SK-N-SH (cell line): ENCODE measurements at places on chromosomes 16 and 17.
A peak's percentile ranks its signal among the peaks of the same experiment; 100 is the strongest.

DNA sequence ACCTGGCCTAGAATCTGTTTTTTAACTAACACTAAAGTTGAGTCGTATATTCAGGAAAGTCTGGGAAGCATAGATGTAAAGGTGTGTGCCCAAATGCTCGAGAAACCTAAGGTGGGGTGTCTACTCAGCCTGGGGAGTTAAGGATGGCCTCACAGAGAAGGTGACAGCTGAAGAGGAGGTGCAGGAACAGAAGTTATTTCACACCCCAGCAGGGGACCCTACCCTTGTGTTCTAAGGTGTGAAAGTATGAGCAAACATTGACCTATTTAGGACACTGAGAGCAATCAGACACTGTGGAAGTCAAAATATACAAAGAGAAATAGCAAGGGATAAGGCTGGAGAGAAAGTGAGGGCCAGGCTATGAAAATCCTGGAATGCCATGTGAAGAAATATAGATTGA is 49.0 kb upstream of the DHX40 start:
- no peaks in the 10 kb centered on the region for H3K36me3 ChIP-seq
- H3K4me3 ChIP-seq, result no peak overlapping the region
- H3K27me3 ChIP-seq, result no peaks in the 10 kb centered on the region
- no peak for DNase-seq

DNA sequence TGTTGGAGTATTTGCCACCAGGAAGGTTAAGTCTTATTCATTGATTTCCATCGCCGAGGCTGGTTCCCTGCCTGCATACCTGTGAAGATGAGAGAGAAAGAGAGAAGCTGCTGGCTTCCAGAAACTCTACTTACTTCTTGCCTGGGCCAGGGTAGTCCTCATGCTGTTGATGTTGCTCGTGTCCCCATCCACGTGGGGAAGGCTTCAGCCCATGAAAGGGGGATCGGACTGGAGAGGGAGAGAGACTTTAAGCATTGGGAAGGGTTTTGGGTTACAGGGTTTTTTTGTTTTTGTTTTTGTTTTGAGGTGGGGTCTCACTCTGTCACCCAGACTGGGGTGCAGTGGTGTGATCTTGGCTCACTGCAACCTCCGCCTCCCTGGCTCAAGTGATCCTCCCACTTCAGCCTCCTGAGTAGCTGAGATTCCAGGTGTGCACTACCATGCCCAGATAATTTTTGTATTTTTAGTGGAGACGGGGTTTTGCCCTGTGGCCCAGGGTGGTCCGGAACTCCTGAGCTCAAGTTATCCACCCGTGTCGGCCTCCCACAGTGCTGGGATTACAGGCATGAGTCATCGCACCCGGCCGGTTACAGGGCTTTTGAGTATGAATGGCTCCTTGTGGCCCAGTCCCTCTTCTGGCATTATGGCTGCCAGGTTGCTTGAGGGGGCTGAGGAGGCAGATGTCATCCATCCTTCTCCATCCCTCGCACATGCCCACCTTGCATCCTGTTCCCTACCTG is 26.6 kb downstream of the ITGB3 start:
- no peak overlapping the region for H3K4me3 ChIP-seq
- H3K27ac ChIP-seq, result peak overlapping the region; percentile 75
- DNase-seq, result no peak
- no peaks in the 10 kb centered on the region for H3K27me3 ChIP-seq

GRCh38 chr17:48869821-48870318 is 22.7 kb upstream of the ATP5MC1 start:
- H3K27me3 ChIP-seq, result no peaks in the 10 kb centered on the region; the same call in 1 of the 2 replicates
- no peaks in the 10 kb centered on the region for H3K36me3 ChIP-seq
- no peak for DNase-seq
- no peak overlapping the region for H3K4me3 ChIP-seq
- H3K27ac ChIP-seq, result no peak overlapping the region
- H3K4me1 ChIP-seq, result no peaks in the 10 kb centered on the region; the same call in 1 of the 2 replicates

DNA sequence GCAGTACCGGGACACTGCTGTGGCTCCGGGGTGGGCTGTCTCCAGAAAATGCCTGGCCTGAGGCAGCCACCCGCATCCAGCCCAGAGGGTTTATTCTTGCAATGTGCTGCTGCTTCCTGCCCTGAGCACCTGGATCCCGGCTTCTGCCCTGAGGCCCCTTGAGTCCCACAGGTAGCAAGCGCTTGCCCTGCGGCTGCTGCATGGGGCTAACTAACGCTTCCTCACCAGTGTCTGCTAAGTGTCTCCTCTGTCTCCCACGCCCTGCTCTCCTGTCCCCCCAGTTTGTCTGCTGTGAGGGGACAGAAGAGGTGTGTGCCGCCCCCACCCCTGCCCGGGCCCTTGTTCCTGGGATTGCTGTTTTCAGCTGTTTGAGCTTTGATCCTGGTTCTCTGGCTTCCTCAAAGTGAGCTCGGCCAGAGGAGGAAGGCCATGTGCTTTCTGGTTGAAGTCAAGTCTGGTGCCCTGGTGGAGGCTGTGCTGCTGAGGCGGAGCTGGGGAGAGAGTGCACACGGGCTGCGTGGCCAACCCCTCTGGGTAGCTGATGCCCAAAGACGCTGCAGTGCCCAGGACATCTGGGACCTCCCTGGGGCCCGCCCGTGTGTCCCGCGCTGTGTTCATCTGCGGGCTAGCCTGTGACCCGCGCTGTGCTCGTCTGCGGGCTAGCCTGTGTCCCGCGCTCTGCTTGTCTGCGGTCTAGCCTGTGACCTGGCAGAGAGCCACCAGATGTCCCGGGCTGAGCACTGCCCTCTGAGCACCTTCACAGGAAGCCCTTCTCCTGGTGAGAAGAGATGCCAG is 12.9 kb downstream of the STH start:
- no peaks in the 10 kb centered on the region for H3K27me3 ChIP-seq
- no peaks in the 10 kb centered on the region for H3K36me3 ChIP-seq
- no peak overlapping the region for H3K4me3 ChIP-seq
- H3K27ac ChIP-seq, result no peak overlapping the region
- no peak for DNase-seq
- peaks cover 18% of the 10 kb centered on the region; the same call in 1 of the 2 replicates for H3K4me1 ChIP-seq

DNA sequence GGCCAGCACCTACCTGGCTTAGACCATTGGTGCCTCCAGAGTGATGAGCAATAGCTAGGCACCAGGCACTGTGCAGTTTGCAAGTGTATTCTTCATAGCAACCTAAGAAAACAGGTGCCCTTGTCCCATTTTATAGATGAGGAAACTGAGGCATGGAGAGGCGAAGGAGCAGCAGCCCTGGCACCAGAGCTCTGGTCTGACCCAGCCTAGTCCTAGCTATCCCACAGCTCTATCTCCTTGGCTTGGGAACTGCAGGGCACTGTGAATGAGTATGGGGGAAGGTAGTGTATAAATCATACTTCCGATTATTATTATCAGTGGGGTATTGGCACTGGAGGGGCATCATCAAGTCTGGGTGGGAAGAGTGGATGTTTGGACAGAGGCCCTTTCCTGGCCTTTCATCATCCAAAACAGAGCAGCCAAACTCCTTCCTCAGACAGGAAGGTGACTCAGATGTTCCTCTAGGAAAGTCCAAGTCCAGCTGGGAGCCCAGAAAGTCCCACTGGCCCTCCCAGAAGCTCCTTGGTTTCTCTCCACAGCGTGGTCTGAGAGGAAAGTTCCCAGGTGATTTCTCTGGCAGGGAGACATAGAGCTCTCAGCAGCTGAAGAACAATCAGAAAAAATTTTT is 32.0 kb upstream of the PLLP start:
- no peaks in the 10 kb centered on the region for H3K27me3 ChIP-seq
- H3K36me3 ChIP-seq, result no peaks in the 10 kb centered on the region
- no peak for DNase-seq
- H3K4me3 ChIP-seq, result no peak overlapping the region
- H3K27ac ChIP-seq, result no peak overlapping the region

DNA sequence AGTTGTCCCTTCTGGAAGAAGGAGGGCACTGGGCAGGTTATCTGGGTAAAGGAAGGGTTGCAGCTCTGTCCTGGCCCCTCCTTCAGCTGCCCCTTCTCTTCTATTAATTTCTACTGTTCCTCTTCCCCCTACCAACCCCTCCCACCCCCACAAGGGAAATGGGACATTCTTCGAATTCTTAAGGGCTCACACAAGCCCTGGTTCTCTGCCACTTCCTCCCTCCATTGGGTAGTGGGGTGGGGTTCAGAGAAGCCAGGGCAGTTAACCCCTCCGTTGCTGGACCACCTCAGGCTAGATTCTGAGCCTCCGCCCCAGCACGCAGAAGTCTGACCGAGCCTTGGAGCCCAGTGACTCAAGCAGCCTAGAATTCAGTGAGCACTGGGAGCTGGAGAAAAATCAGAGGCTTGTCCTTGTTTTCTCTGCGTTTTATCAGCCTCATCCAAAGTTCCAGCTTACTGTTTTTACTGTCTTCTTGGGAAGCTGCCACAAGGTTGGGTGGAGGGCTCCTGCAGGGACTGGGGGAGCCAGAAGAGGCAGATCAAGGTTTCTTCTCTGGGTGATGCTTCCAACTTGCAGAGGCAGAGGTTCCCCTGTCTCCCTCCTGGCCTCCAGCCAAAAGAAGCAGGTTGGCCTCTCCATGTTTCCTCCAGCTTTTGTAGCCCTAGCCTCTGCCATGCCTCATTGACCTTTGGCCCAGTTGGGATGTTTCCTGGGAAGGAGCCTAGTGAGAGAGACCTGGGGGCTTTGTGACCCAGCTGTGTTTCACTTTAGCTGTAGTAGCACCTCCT is 10.2 kb downstream of the LASP1 start:
- H3K27me3 ChIP-seq, result no peaks in the 10 kb centered on the region
- H3K4me1 ChIP-seq, result peaks cover 45% of the 10 kb centered on the region
- H3K4me3 ChIP-seq, result no peak overlapping the region
- H3K36me3 ChIP-seq, result peaks cover 47% of the 10 kb centered on the region
- no peak for DNase-seq
- peak overlapping the region; percentile 63 for H3K27ac ChIP-seq

DNA sequence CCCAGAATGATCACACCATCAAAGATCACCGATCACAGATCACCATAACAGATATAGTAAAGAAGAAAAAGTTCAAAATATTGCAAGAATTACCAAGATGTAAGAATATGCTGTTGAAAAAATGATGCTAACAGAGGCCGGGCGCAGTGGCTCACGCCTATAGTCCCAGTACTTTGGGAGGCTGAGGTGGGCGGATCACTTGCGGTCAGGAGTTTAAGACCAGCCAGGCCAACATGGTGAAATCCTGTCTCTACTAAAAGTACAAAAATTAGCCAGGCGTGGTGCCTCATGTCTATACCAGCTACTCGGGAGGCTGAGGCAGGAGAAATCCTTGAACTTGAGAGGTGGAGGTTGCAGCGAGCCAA is 53.2 kb downstream of the CPPED1 start:
- no peak for DNase-seq
- no peak overlapping the region for H3K4me3 ChIP-seq
- no peaks in the 10 kb centered on the region for H3K27me3 ChIP-seq
- no peaks in the 10 kb centered on the region for H3K4me1 ChIP-seq

DNA sequence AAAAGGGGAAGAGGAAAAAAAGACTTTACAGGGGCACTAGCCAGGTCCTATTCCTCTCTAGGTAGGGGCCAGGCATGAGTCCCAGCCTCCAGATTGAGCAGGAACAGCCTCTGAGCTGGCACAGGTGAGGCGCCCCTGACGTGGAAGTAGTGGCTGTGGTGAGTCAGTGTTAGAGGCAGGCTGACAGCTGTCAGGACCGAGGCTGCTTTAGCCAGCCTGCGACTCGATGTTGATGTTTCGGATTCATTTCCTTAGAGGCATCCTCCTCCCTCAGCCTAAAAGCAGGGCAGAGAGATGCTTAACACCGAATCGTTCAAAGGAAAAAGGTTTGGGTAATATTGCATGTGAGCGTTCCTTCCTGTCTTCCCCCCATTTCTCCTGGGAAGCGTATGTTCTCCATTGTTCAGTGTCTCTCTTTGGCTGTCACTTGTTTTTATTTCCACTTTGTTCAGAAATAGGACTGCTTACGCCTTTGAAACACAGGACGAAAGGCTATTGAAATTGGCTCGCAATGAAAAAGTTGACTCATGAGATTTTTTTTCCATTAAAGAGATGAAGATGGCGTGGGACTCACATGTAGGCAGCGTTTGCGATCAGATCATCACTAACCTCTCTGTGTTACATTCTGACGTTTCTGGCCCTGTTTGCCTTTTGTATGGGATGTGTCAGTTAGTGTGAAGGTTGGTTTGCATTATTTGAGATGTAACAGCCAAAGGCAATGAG is 1.3 kb downstream of the KIAA0513 start:
- H3K4me3 ChIP-seq, result peak overlapping the region; percentile 63
- H3K27ac ChIP-seq, result peak overlapping the region; percentile 84
- H3K27me3 ChIP-seq, result no peaks in the 10 kb centered on the region
- DNase-seq, result no peak
- H3K4me1 ChIP-seq, result peaks cover 20% of the 10 kb centered on the region

GRCh38 chr17:79618383-79619067 is 7.7 kb upstream of the RBFOX3 start:
- no peaks in the 10 kb centered on the region for H3K36me3 ChIP-seq
- peak; percentile 77 for DNase-seq
- H3K4me1 ChIP-seq, result peaks cover 3% of the 10 kb centered on the region; the same call in 1 of the 2 replicates
- H3K27me3 ChIP-seq, result peaks cover 27% of the 10 kb centered on the region

DNA sequence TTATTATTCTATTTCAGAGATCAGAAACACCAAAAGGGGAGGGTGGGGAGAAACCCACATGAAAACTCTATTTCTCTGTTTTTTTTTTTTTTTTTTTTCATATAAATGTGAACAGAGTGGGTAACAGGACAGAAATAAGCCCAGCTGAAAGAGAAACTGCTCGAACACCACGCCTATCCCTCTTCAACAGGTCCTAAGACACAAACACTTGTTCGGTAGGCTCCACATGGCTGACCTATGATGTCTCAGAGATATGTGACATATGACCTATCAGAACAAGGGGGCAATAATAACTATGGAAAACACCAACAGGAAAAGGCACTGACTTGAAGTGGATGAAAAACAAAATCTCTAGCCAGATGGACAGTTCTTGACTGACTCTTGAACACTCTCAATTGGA is 44.8 kb downstream of the PARN start:
- no peak overlapping the region for H3K4me3 ChIP-seq
- H3K27ac ChIP-seq, result no peak overlapping the region
- DNase-seq, result no peak
- peaks cover 59% of the 10 kb centered on the region for H3K36me3 ChIP-seq
- H3K4me1 ChIP-seq, result no peaks in the 10 kb centered on the region

DNA sequence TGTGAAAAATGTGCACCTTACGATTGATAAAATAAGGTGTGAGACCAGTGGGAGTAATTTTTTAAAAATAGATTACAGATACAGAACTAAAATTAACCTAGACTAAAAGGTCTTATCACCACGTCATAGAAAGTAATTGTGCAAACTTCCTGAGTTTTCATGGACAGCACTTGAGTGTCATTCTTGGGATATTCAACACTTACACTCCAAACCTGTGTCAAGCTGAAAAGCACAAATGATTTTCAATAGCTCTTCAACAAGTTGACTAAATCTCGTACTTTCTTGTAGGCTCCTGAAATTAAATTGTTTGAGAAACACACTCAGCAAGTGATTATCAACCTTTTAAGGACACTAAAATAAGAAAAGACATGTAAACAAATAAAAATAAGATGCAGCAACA is 20.5 kb downstream of the BRCA1 start:
- no peak for DNase-seq
- H3K27me3 ChIP-seq, result no peaks in the 10 kb centered on the region
- peaks cover 19% of the 10 kb centered on the region for H3K36me3 ChIP-seq
- no peak overlapping the region for H3K4me3 ChIP-seq
- no peak overlapping the region for H3K27ac ChIP-seq
- H3K4me1 ChIP-seq, result no peaks in the 10 kb centered on the region

GRCh38 chr16:77995843-77996455 is 26.4 kb upstream of the CLEC3A start:
- no peak overlapping the region for H3K27ac ChIP-seq
- H3K27me3 ChIP-seq, result no peaks in the 10 kb centered on the region
- no peak for DNase-seq
- H3K36me3 ChIP-seq, result no peaks in the 10 kb centered on the region
- H3K4me3 ChIP-seq, result no peak overlapping the region

- no peaks in the 10 kb centered on the region for H3K4me1 ChIP-seq
- DNase-seq, result no peak
- H3K36me3 ChIP-seq, result no peaks in the 10 kb centered on the region
- H3K27me3 ChIP-seq, result no peaks in the 10 kb centered on the region
These were observed 11.2 kb downstream of the CD300LB start for GRCh38 chr17:74520016-74520434.
